ENCODE measurements at places on chromosomes 3 and 15.
A peak's percentile ranks its signal among the peaks of the same experiment; 100 is the strongest.

- no peak for DNase-seq
Measured at GRCh38 chr3:102123590-102124190, 274.4 kb downstream of the NFKBIZ start.

DNA sequence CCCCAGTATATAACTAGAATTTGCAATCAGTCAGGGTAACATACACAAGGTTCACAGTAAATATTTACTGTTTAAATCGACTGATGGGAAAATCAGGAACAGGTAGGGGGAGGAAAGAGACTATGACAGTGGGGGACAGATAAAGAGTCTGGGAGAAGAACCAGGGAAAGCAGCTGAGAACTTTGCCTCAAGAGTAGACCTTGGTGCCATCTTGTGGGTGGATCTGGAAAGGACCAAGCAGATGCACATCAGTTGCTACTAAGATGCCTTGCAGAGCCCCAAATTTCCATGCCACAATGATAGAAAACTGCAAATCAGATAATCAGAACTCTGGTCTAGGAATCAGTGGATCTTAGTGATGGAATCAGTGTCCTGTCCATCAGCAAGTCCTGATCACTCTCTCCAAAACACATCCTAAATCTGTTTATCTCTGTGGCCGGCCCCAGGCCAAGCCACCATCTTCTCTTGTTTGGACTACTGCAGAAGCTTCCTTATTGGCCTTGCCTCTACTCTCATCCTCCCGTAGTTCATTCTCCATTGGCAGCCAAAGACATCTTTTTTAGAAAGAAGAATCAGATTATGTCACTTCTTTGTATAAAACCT is 62.7 kb downstream of the PDE8A start:
- peak; percentile 31 for DNase-seq

DNA sequence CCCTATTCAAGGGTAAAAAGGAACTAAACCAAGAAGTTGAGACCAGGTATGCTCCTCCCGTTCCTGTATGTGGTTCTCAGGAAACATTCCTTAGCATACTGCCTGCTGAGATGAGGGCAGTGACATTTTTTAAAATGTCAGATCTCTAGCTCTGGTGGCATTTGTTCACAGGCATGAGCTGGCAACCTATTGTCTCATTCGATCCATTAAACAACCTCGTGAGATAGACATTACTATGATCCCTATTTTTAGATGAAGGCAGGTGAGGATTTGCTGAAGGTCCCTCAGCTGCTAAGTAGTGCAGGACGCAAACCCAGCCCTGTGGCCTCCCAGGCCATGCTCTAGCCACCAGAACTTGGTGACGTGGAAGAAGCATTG is 74.9 kb downstream of the SIDT1 start:
- DNase-seq: no peak

DNA sequence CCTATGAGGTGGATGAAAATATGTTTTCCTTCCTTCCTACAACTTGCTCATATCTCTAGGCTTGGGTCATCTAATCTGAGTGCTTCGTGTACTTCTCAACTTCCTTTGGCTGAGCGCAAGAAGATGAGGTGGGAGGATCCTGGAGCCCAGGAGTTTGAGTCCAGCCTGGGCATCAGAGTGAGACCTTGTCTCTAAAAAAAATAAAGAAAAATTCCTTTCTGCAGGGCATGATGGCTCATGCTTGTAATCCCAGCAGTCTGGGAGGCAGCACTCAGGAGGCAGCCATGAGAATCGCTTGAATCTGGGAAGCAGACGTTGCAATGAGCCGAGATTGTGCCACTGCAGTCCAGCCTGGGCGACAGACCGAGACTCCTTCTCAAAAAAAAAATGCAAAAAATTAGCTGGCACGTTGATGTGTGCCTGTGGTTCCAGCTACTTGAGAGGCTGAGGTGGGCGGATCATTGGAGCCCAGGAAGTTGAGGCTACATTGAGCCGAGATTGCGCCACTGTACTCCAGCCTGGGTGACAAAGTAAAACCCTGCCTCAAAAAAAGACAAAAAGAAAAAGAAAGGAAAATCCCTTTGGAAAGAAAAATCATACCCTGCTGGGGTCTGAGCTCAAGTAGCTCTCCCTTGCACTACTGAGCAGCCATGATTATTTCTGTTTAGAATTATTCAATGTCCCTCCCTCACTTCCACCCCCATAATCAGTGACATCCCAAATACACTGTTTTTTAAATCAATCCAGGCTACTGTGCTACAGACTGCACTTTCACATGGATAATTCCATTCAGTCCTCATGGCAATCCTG is 28.0 kb upstream of the RAB11A start:
- DNase-seq: no peak

- peak; percentile 1 for DNase-seq
Measured at GRCh38 chr3:122055215-122055614, at the start of gene CD86. CD86 (plus strand) TSS chr3:122055362; CDS start chr3:122055490, 128 bp downstream.

DNA sequence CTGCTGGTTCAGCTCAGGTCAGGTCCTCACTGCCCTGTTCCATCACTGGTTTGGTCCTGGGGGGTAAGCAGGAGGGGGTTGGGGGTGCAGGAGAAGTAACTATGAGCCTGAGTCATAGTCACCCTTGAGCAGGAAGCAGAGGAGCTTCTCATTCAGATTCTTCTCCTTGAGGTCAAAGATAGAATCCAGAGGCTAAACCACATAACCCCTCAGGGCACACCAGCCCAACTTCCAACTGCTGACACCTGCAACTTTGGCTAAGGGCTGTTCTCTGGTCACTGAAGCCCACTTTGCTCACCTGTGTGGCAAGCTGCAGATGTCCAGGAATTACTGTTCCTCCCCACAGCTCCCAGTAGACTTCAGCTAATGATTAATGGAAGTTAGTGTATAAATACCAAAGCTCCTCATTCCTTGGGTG is 48.8 kb upstream of the LRRFIP2 start:
- no peak for DNase-seq

DNA sequence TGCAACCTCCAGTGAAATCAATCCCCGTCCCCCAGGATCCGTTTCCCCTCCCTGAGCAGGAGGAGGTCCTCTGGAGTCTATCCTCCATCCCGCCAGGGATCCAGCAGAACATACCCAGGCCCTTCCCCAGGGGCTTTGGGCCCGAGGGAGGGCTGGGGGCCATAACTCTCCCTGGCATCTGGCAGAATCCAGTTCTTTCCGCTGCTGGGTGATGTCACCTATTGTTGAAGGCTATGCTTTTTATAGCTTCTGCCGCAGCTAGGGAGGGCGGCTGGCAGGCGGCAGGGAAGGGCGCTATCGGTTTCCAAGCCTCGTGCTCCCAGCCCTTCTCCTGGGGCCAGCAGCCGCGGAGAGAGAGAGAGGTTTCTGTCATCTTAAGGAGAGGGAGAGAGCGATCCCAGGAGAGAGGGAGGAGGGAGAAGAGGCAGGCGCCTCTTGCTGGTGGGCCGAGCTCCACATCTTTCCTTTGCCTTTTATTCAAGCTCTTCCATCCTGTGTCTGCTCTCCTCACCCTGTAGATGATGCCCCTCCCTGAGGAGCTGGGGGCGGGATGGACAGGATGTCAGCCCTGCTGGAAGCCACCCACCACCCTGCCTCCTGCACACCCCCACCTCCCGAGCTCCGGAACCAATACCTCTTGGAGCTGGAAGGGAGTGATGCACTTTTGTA is 120.1 kb downstream of the ANP32A start:
- peak; percentile 42 for DNase-seq

GRCh38 chr3:171979081-171979480 is 60.3 kb upstream of the FNDC3B start:
- no peak for DNase-seq

DNA sequence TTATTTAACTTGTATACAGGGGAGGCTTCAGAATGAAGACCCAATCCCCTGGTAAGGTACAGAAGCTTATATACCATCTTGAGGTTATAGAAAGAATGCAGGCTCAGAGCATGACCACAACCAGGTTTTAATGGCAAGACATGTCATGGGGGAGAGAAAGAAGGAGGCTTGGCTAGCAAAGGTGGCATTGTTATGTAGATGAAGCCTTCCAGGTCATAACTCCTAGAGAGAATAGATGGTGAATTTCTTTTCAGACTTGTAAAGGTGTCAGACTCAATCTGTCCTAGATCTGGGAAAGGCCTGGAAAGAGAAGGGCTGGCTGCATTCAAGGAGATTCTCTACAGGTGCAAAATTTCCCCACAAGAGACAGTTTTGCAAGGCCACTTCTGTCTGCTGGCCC is 99.4 kb upstream of the CTDSPL start:
- no peak for DNase-seq

DNA sequence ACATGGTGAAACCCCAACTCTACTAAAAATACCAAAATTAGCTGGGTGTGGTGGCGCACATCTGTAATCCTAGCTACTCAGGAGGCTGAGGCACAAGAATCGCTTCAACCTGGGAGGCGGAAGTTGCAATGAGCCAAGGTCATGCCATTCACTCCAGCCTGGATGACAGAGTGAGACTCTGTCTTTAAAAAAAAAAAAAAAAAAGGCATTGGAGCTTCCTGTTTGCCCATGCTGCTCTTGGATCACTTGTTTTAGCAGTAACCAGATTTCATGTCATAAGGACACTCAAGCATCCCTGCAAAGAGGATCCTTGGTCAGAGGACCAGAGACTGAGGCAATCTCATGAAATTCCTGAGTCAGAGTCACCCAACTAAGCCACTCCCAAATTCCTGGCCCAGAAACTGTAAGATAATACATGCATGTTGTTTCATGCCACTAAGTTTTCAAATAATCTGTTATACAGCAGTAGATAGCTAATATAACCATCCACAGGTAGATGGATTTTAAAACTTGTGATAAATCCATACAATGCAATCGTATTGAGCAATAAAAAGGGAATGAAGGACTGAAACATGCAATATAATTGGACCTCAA is 82.0 kb upstream of the XXYLT1 start:
- no peak for DNase-seq

- DNase-seq: no peak
Measured at GRCh38 chr3:194522579-194523046, 35.8 kb upstream of the ATP13A3 start.

GRCh38 chr3:143839980-143840379 is 8.3 kb downstream of the SLC9A9 start:
- no peak for DNase-seq

- no peak for DNase-seq
Measured at GRCh38 chr3:46933261-46933660, 43.3 kb downstream of the CCDC12 start.

GRCh38 chr15:55283379-55284147 is 6.0 kb downstream of the RAB27A start:
- DNase-seq: no peak

GRCh38 chr3:50258979-50259378 is 10.0 kb upstream of the SEMA3B start:
- no peak for DNase-seq

DNA sequence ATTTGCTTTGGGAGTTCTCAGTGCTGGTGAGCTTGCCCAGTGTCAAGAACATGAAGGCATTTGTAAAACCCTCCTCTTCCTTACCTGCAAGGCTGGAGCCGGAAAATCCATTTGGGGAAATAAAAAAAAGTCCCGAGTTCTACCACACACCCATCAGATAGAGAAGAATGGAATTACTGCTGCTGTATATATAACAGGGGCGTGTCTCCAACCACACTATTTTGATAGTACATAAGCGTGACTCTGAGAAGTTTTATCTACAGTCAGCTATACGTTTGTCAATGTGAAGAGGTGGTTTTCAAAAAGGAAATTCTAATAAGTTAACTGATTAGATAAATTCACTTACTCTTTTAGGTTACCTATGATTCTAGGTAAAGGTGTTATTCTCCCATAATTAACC is 1.3 kb upstream of the CPA3 start:
- no peak for DNase-seq
